SK-MEL-5 (cell line): ENCODE measurements at places on chromosomes 6 and 20. TPM values are rescaled to one million over a fixed set of nuclear protein-coding genes. Genes with fewer than 3 reads are reported as not detected.

Gene ATG5
- total RNA-seq, result 27.8 and 32.6 TPM in 2 replicates

DNA sequence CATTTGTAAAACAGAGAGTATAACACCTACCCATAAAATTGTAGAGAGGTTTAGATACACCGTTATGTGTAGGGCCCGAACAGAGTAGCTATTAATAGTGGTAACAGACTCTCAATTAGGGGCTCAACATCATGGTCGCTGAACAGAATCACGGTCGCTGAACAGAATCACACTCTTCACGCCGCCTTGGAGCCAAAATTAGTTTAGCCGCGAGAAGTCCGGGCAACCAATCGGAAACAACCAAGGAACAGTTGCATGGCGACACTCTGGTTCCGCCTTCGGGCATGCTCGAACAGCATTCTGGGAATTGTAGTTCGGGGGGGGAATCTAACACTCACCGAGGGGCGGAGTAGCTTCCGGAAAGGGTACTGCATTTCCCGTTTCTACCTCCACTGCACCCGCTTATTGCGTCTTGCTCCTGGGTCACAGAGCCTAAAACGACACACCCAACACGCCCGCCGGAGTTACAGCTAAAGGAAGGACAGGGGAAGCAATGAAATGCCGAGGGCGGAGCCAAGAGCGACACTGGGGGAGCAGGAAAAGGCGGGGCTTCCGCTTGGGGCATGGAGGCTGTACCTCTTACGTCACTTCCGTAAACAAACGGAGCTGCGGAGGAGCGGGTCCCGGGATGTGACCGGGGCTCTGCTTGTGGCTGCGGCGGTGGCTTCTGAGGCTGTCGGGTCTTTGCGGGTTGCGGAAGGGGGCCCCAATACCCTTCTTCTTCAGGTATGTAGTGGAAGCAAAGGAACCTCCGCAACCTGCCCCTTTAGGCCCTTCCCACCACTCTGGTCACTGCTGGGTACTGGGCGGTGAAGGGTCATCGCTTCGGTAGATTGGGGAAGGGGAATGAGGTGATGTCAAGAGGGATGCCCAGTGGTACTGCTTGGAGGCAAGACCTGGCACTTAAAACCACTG, at the start of gene CCDC28A:
Gene CCDC28A, plus strand, starts transcription at position 593 of the 915 bp plus-strand sequence. CDS start 2,352 bp downstream, outside the sequence.
- peak; percentile 95 for DNase-seq

DNA sequence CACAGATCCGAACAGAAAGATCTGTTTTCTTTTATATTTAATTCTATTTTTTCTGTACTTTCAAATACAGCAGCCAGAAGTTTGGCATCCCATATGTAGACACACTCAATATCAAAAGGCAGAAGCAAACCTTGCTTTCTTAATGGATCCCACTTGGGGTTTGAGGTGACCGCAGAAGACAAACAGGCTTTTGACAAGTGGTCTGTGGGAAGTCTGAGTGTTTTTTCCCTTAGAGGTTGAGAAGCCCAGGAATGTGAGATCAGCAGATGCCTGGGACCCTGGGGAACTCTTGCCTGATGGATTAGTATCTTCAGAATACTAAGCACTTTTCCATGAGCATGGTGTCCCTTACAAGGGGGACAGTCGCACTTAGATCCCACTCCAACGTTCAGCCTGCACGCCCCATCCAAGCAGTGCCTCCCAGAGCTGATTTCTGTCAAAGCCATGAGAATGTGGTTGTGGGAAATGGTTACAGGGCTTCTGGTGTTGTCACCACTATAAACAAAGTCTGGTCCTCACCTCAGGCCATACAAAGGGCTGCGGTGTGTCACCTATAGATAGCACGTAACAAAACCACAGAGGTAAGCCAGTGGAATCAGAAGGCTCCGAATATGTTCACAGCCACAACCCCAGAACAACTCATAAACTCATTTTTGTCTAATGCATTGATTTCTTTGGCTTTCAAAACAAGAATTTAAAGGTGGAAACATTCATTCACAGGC, 12.7 kb downstream of the IL17F start:
- peak; percentile 50 for DNase-seq

DNA sequence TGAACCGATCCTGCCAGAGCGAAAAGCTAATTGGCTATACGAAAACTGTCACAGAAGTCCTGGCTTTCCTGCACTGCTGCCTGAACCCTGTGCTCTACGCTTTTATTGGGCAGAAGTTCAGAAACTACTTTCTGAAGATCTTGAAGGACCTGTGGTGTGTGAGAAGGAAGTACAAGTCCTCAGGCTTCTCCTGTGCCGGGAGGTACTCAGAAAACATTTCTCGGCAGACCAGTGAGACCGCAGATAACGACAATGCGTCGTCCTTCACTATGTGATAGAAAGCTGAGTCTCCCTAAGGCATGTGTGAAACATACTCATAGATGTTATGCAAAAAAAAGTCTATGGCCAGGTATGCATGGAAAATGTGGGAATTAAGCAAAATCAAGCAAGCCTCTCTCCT, 14.2 kb downstream of the CCR6 start:
- no peak for DNase-seq

DNA sequence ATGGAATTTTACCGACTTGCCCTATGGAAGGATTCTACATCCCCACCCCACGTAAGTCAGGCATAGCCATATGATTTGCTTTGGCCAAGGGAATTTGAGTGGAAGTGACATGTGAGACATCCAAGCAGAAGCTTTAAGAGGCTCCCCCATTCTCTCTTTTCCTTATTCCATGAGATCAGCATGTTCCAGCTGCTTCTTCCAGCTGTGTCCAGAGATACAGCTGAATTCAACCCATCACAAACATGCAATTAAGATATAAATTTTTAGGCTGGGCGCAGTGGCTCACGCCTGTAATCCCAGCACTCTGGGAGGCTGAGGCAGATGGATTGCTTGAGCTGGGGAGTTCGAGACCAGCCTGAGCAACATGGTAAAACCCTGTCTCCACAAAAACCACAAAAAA, 16.0 kb upstream of the YWHAB start:
- DNase-seq, result no peak

- DNase-seq, result peak; percentile 57
These were observed 5.3 kb downstream of the TP53TG5 start for GRCh38 chr20:45372646-45373352.
